Small intestine (tissue), 16 donors: ENCODE measurements at places on chromosomes 6 and 20.

DNA sequence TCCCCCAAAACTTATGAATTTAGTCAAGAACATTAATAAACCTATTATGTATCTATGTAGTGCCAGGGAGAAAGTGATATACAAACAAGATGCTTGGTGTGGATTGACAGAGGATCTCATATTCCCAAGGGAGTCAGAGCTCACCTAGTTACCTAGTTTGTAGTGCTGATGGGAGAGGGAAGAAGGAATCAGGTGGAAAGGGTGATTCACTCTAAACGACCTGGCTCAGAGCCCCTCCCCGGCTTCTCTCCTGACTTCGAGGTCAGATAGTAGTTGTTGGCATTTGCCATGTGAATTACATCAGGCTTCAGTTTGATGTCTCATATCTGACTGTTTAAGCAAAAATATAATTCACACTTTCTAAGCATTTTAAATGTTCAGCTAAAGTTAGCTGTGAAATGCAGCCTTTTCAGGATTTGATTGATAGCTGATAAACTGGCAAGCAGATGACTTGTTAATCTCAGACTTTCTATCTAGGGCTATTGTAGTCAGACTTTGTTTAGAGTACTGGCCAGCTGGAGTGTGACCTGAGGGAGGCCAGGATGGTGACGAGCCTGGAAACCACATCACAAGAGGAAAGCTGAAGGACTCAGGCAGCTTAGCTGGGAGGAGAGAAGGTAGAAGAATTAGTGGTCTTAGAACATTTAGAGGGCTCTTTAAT lies 123.7 kb downstream of the AKAP7 start:
- DNase-seq = no peak

DNA sequence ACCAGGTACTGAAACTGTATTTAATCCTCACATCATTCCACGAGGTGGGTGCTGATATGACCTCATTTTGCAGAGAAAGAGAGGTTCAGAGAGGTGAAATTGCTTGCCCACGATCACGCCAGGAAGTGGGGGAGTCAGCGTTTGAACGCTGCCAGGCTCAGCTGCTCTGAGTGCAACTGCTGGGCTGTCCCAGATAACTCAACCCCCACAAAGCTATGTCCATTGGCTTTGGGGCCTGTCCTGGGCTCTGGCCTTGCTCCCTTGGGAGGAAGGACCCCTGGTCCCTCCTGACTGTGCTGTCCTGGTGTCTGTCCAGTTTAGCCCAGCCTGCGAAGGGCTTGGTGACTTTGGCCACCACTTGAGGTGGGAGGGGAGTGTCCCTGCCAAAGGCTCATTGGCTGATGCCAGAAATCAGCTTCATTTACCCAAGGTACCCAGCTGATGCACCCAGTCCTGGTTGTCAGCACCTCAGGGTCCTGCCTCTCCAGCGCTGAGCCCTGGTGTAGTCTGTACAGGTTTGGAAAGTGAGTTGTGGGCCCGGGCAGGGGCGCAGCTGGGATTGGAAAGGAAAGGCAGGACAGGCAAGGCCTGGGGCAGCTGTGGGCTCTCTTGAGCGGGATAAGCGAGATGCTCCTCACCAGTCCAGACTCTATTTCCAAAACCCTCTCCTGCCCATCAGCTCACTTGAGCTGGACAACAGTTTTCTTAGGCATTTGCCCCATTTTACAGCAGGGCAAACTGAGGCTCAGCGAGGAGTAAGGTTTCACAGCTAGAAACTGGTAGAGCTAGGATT lies 38.5 kb downstream of the SUN5 start:
- DNase-seq = peak; percentile 25

DNA sequence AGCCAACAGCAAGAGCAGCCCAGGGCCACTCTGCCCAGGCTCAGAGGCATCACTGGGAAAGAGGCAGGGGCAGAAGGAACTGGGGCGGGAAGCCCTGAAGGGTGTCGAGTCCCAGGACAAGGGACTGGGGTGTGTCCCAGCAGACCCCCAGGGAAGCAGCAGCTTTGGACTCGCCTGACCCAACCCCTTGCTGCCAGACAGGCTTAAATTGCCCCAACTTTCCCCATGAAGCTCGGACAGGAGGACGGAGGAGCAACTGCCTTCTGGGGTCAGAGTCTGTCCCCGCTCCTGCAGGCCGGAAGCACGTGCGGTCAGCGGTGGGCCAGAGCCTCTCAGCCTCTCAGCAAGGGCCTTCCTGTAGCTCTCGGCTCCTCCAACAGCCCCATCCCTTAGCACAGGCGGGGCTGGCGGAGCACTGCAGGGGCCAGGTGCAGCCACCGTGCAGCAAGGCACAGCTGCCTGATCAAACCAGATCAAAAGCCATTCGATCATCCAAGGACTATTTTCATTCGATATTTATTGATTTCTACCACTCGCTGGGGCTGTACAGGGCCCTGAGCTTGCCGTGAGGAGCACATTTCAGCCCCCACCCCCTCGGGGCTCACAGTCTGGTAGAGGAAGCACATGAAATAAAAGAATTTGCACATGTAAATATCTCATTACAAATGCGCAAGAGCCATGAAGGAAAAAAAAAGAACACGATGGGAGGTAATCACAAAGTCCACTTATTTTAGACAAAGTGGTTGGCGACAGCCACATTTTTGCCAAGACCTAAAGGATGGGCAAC lies 31.8 kb upstream of the STX16 start:
- no peak for DNase-seq

- peak; percentile 42 for DNase-seq
Measured at GRCh38 chr20:43949741-43950618, 35.3 kb downstream of the TOX2 start.

DNA sequence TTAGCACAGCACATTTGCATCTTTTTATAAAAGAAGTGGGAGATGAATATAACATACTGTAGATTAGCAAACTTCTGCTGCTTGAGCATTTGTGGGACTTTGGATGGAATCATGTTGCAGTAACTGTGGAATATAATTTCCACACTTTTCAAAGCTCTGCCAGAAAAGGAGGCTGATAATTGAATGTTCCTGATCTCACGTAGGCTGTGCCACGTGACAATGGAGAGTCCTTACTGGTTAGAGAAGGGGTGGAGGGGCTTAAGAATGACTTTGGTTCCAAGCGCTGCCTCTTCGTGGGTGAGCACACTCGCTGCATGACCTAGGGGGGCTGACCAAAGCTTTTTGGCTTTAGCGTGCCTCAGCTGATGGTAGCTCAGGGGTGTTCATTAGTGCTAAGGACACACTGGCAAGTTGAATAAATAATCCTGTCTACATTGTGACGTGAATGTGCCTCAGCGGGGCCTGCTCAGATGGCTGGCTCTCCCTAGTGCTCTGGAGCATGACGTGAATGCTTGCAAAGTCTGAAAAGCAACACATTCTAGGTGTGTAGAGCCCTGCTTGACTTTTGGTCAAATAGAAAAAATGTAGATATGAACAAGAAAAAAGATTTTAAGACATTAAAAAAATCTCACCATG lies 15.0 kb downstream of the WRNIP1 start:
- no peak for DNase-seq

GRCh38 chr6:145309842-145310535 lies 425.3 kb downstream of the EPM2A start:
- DNase-seq = no peak

GRCh38 chr6:48994811-48995210 lies 468.2 kb downstream of the MMUT start:
- no peak for DNase-seq
